A549 treated with DMSO at 1 μM for 4 hours (cell line): ENCODE measurements at places on chromosomes 5 and 9. TPM values are rescaled to one million over a fixed set of nuclear protein-coding genes. Genes with fewer than 3 reads are reported as not detected.

The NUTM2F gene
- total RNA-seq = not detected in 5 replicates

The RPS23 gene
- 3,085 to 5,132 TPM (median 3,564 TPM) in 5 replicates for total RNA-seq

The FAM221B gene
- not detected in 5 replicates for total RNA-seq

The BARHL1 gene
- total RNA-seq = 0.06 TPM in 1 of 5 replicates, not detected in the others

The FOXD4L3 gene
- total RNA-seq = 0.08 to 0.18 TPM (median 0.08 TPM) in 3 of 5 replicates, not detected in the others

The FAM81B gene
- not detected in 5 replicates for total RNA-seq

The RABEPK gene
- 39.1 to 47.8 TPM (median 45.3 TPM) in 5 replicates for total RNA-seq

The GFI1B gene
- total RNA-seq = 0.06 to 0.15 TPM (median 0.06 TPM) in 3 of 5 replicates, not detected in the others

The PCDHGA4 gene
- 0.09 to 0.17 TPM (median 0.14 TPM) in 5 replicates for total RNA-seq

The PRKAA1 gene
- 33.2 to 64.0 TPM (median 48.0 TPM) in 5 replicates for total RNA-seq

The MIGA2 gene
- 11.6 to 14.8 TPM (median 13.9 TPM) in 5 replicates for total RNA-seq

The PCDHB10 gene
- total RNA-seq = 0.04 to 0.06 TPM (median 0.05 TPM) in 3 of 5 replicates, not detected in the others

The PCDHGA7 gene
- total RNA-seq = 0.84 to 1.3 TPM (median 1.1 TPM) in 5 replicates

The ANKRD20A1 gene
- 0.67 to 1.2 TPM (median 1.0 TPM) in 5 replicates for total RNA-seq

The GBGT1 gene
- total RNA-seq = 1.7 to 3.4 TPM (median 2.4 TPM) in 5 replicates

The RETREG1 gene
- total RNA-seq = 1.7 to 3.0 TPM (median 1.8 TPM) in 5 replicates

The SSNA1 gene
- total RNA-seq = 108 to 146 TPM (median 135 TPM) in 5 replicates

The CCNJL gene
- total RNA-seq = 11.2 to 14.0 TPM (median 12.4 TPM) in 5 replicates

The TNFSF15 gene
- total RNA-seq = 0.27 to 0.44 TPM (median 0.40 TPM) in 5 replicates

The CXCL14 gene
- total RNA-seq = 0.10 to 0.25 TPM (median 0.12 TPM) in 5 replicates

The IGFBPL1 gene
- total RNA-seq = 2.3 to 3.2 TPM (median 2.9 TPM) in 5 replicates

The CCNI2 gene
- 0.06 to 0.56 TPM (median 0.15 TPM) in 4 of 5 replicates, not detected in the other for total RNA-seq

The ORM2 gene
- total RNA-seq = not detected in 5 replicates

The MYO10 gene
- 67.4 to 95.9 TPM (median 83.8 TPM) in 5 replicates for total RNA-seq

The NUTM2G gene
- total RNA-seq = 0.03 TPM in 1 of 5 replicates, not detected in the others

The PCDHGB2 gene
- 0.09 to 0.20 TPM (median 0.14 TPM) in 4 of 5 replicates, not detected in the other for total RNA-seq

The BTNL3 gene
- total RNA-seq = not detected in 5 replicates

The CCDC112 gene
- 7.2 to 8.8 TPM (median 7.5 TPM) in 5 replicates for total RNA-seq

The LURAP1L gene
- total RNA-seq = 12.5 to 13.9 TPM (median 12.6 TPM) in 5 replicates

The TNFSF8 gene
- not detected in 5 replicates for total RNA-seq
